ENCODE measurements at places on chromosomes 3 and 15. TPM values are rescaled to one million over a fixed set of nuclear protein-coding genes. Genes with fewer than 3 reads are reported as not detected.
A peak's percentile ranks its signal among the peaks of the same experiment; 100 is the strongest.

DNA sequence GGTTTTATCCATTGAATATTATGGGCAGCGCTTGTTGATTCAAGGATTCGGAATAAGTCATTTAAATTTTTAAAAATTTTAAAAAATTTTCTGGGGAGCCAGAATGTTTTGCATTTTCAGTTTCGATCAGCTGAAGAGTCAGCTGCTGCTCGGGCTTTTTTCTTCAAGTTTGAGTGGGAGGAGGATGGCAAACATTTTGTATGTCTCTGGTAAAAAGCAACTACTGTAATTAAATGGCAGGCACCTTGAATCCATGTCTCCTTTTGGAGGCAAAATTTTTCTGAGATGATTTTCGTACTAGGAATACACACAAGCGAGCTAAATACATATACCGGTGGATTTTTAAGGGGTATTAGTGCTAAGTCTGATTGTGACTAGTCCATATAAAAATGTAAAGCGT, 612 bp downstream of the C3orf38 start:
- no peak for DNase-seq
- H3K36me3 ChIP-seq: peaks cover 19% of the 10 kb centered on the region
- H3K27ac ChIP-seq: peak overlapping the region; percentile 91

DNA sequence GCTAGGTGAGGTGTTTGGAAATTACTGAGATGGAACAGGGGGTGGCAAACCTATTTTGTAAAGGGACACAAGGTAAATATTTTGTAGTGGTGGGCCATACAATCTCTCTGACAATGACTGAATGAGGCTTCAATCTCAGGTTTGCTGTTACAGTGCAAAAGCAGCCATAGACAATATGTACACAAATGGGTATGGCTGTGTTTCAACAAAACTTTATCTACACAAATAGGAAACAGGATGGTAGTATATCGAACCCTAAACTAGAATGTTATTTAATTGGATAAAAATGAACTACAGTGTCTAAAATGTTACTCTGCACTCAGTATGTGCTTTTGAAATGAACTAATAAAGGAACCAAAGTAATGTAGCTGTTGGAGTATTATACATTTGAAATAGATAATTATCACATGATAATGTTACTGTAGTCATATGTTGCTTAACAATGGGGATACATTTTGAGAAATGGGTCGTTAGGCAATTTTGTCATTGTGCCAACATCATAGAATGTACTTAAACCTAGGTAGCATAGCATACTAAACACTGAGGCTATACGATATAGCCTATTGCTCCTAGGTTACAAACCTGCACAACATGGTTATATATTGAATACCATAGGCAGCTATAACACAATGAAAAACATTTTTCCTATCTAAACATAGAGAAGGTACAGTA, 495.2 kb upstream of the TBL1XR1 start:
- no peaks in the 10 kb centered on the region for H3K27me3 ChIP-seq
- no peak for DNase-seq
- no peak overlapping the region for H3K27ac ChIP-seq

DNA sequence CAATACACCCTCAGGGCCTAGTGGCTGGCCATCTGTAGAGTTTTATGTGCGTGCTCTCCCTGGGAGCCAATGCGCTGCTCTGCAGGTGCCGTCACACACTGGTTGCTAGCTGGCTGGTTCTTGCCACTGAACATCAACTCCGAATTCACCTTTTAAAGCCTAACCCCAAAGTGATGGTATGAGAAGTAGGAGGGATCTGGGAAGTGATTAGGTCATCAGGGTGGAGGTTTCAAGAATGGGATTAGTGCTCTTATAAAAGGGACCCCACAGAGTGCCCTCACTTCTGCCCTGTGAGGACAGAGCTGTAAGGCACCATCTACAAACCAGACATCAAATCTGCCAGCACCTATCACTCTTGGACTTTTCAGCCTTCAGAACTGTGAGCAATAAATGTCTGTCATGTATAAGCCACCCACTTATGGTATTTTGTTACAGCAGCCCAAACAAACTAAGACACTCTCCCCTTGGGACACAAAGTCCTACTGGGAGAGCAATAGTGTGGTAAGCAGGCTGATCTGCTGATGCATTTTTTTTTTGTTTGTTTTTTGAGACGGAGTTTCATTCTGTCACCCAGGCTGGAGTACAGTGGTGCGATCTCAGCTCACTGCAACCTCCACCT, 20.3 kb downstream of the RGMA start:
- H3K27ac ChIP-seq: peak overlapping the region; percentile 96
- H3K36me3 ChIP-seq: no peaks in the 10 kb centered on the region
- no peak for DNase-seq
- peaks cover 43% of the 10 kb centered on the region for H3K4me1 ChIP-seq

- no peaks in the 10 kb centered on the region for H3K4me1 ChIP-seq
- H3K36me3 ChIP-seq: no peaks in the 10 kb centered on the region
- no peaks in the 10 kb centered on the region for H3K27me3 ChIP-seq
- no peak for DNase-seq
- H3K27ac ChIP-seq: no peak overlapping the region
Observed at GRCh38 chr3:154893813-154894212, 186.3 kb upstream of the MME start.

DNA sequence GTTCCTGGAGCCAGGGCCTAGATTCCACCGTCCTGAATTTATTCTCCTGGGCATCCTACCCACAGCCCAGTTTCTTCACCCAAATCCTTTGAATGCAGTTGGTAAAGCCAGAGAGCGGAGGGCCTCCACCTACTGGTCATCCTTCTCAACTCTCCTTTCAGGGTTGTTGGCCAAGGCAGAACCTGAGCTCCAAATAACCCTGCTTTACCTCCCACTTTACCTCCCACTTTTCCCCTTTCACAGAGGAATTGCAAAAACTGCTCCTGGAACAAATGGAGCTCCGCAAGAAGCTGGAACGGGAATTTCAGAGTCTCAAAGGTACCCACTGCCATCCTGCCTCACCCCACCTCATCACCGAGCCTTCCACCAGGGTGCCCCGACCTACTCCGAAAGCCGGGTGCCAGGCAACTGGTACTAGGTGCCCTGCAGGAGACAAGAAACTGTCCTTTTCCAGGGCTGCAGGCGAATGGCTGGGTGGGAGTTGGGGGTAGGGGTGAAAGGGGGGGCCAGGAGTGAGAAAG, 6.8 kb downstream of the SKOR1 start:
- peaks cover 92% of the 10 kb centered on the region for H3K27me3 ChIP-seq
- no peaks in the 10 kb centered on the region for H3K36me3 ChIP-seq
- no peak for DNase-seq
- no peak overlapping the region for H3K27ac ChIP-seq
- H3K4me3 ChIP-seq: no peak overlapping the region

DNA sequence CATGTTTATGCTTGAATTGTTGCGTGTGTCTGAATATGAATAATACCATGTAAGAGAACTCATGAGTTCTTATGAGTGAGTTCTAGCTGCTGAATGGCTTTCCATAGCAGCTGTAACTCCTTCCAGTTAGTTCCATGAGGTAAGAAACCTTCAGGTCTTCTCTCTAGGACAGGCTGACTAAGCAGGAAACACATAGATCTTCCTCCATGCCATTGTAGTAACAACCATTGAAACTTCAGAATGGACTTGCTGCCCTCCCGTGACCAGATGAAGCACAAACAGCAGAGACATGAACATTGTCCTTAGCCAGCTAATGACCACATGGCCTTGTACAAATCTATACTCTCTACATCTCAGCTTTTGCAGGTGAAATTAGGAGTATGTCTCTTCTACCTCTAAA, 200.0 kb downstream of the ZNF385D start:
- no peak overlapping the region for H3K27ac ChIP-seq
- no peak for DNase-seq
- H3K36me3 ChIP-seq: no peaks in the 10 kb centered on the region
- no peaks in the 10 kb centered on the region for H3K27me3 ChIP-seq

DNA sequence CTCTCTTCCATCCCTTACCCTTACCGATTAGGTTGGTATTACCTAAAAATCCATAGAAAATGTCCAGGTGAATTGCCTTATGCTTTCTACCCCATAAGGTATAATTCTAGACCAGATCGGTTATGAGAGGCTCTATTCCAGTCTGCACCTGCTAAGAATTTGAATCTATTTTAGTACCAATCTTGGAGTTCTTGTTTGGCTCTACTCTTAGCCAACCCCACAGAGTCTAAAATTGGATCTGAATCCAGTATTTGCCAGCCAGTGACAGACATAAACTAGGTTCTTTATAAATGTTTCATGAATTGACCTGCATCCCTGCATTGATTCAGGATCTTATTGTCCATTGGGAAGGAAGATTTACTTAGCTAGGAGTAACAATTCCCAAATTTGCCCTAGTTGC, 6.5 kb downstream of the KLHL24 start:
- H3K36me3 ChIP-seq: no peaks in the 10 kb centered on the region
- peaks cover 20% of the 10 kb centered on the region for H3K4me1 ChIP-seq
- H3K27ac ChIP-seq: no peak overlapping the region
- H3K4me3 ChIP-seq: no peak overlapping the region
- DNase-seq: no peak

HCLS1 gene
- total RNA-seq: 41.9 TPM

CNTN4 gene
- total RNA-seq: 17.6 TPM

RPL4 gene
- 1,574 TPM for total RNA-seq

DNA sequence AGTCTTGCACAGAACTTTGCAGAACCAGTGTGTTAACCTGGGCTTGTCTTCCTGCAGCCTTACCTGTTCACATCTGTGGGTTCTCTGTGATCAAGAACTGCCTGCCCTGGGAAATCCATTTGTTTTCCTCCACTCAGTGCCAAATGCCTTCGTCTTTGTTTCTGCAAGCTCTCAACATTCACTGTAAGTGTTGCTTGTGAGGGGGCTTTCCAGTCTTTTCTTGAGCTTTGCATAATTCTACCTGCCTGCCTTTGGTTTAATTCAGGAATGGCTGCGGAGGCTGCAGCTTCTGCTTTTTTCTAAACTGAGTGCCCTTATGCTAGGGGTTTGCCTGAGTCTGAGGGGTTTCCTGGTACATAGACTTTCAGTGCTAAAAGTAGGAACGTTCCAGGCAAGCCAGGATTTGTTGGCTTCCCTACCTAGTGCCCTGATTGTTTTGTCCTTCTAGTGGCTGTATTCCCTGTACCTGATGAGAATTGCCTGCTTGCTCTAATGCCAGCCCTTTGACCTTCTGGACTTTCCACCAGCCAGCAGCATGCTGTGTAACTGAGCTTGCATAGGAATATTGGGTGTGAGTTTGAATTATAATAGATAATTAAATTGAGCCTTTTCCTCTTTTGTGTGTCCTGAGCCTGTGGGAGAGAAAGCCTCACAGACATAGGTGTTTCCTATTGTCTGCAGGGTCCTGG, 96.6 kb upstream of the CLSTN2 start:
- no peak overlapping the region for H3K27ac ChIP-seq
- H3K4me3 ChIP-seq: no peak overlapping the region
- no peak for DNase-seq
- H3K4me1 ChIP-seq: no peaks in the 10 kb centered on the region
- no peaks in the 10 kb centered on the region for H3K36me3 ChIP-seq

GRCh38 chr15:34717729-34718128, 37.1 kb downstream of the GJD2 start:
- peaks cover 4% of the 10 kb centered on the region for H3K4me1 ChIP-seq
- DNase-seq: no peak
- H3K36me3 ChIP-seq: no peaks in the 10 kb centered on the region
- H3K27ac ChIP-seq: no peak overlapping the region

GRCh38 chr15:82625136-82625535, 22.0 kb downstream of the CPEB1 start:
- no peak overlapping the region for H3K4me3 ChIP-seq
- H3K36me3 ChIP-seq: no peaks in the 10 kb centered on the region
- no peak for DNase-seq
- H3K27ac ChIP-seq: no peak overlapping the region
- no peaks in the 10 kb centered on the region for H3K27me3 ChIP-seq

- H3K27me3 ChIP-seq: no peaks in the 10 kb centered on the region
- no peaks in the 10 kb centered on the region for H3K4me1 ChIP-seq
- H3K4me3 ChIP-seq: no peak overlapping the region
- DNase-seq: peak; percentile 54
Observed at GRCh38 chr3:72722930-72723726, 125.1 kb downstream of the SHQ1 start.

- no peaks in the 10 kb centered on the region for H3K4me1 ChIP-seq
- H3K4me3 ChIP-seq: no peak overlapping the region
- no peak for DNase-seq
- no peak overlapping the region for H3K27ac ChIP-seq
Observed at GRCh38 chr3:28595372-28595771, 246.7 kb upstream of the AZI2 start.

DNA sequence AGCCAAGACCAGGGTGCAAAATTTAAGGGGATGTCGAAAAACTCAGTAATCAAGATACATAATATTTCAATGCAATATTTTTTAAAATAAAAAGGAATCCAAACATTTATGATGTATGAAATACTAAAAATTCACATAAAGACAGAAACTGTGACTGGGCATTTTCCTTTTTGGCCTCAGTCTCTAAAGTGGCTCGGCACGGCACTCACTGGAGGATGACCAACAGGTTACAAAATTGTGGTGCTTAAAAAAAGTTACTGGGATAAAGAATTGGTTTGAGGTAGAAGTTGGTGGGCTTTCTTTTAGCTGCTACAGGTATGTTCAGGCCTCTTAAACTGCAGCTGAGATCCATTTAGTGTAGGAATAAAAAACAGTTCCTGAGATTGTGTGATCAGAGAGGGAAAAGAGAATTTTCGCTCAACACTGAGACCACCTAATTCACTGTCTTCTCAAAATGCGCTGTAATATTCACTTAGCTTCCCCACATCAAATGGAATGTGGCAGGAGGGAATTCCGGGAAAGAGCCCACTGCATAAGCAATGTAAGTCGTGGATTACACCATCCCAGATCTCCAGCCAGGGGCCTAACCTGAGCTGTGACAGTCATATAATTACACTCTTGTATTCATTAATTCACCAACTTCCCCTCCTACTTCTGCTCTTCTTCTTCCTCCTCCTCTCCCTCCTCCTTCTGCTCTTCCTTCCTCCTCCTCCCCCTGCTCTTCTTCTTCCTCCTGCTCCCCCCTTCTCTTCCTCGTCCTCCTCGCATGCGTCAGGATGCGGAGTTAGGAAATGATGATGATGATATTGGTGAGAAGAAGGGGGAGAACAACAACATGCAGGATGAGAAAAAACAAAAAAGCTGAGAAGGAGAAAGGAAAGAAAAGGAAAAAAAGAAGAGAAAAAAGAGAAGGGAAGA, 45.9 kb downstream of the HES1 start:
- H3K27me3 ChIP-seq: no peaks in the 10 kb centered on the region
- no peak overlapping the region for H3K27ac ChIP-seq
- H3K36me3 ChIP-seq: no peaks in the 10 kb centered on the region
- no peak for DNase-seq
- H3K4me3 ChIP-seq: no peak overlapping the region

DNA sequence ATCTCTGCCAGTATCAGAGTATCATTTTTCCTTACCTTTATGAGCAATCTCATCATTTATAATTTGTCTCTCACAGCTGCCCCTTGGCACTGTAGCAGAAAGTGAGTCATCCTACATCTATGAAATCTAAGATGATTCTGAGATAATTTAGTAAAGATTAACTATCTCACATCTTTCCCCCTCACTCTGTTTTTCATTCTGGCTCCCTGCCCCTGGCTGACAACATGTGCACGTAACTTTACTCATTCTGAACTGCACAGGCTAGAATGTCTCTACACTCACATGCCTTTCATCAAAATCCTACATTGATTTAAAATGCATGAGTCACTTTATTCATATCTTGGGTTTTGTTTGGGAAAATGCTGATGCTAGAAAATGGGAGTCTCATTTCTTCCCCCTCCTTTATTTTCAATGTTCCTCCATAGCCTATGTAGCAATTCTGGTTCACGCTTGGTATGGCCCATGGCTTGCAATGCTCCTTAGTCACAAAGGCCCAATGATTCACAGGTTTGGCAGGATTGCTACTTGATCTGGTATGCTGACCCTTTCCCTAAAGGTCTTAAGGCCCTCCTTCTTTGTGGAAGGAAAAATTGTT, 838.5 kb downstream of the TUSC7 start:
- no peaks in the 10 kb centered on the region for H3K27me3 ChIP-seq
- no peaks in the 10 kb centered on the region for H3K4me1 ChIP-seq
- H3K36me3 ChIP-seq: no peaks in the 10 kb centered on the region
- no peak overlapping the region for H3K4me3 ChIP-seq
- DNase-seq: no peak

All from transverse colon (tissue), 4 donors.